ENCODE measurements at places on chromosomes 6 and 20.
A peak's percentile ranks its signal among the peaks of the same experiment; 100 is the strongest.

- H3K27me3 ChIP-seq = no peaks in the 10 kb centered on the region
- no peaks in the 10 kb centered on the region for H3K36me3 ChIP-seq
- H3K4me1 ChIP-seq = no peaks in the 10 kb centered on the region
- H3K4me3 ChIP-seq = no peak overlapping the region
- DNase-seq = no peak
Observed at GRCh38 chr6:5191222-5191621, 69.5 kb downstream of the LYRM4 start.

- H3K4me1 ChIP-seq = no peaks in the 10 kb centered on the region
- no peaks in the 10 kb centered on the region for H3K36me3 ChIP-seq
- no peak overlapping the region for H3K27ac ChIP-seq
- H3K4me3 ChIP-seq = no peak overlapping the region
- H3K27me3 ChIP-seq = no peaks in the 10 kb centered on the region
Observed at GRCh38 chr6:88238065-88238464, 71.9 kb upstream of the CNR1 start.

DNA sequence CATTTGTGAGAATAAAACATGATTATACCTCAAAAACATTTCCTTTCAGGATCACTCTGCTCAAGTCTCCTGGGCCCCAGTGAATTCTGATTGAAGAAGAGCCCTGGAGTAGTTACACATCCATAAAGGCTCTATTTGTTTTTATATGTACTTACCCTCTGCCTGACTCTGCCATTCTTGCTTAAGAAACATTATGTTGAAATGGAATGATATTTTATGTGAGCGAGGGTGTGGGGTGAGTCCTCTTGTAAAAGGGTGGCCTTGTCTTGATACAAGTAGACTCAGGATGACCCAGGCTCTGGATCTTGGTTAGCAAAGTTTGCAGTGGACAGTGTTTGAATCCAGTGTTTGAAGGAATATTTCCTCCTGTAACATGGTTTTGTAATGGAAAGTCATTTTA is 215.4 kb upstream of the PREP start:
- no peak overlapping the region for H3K4me3 ChIP-seq
- no peaks in the 10 kb centered on the region for H3K27me3 ChIP-seq

DNA sequence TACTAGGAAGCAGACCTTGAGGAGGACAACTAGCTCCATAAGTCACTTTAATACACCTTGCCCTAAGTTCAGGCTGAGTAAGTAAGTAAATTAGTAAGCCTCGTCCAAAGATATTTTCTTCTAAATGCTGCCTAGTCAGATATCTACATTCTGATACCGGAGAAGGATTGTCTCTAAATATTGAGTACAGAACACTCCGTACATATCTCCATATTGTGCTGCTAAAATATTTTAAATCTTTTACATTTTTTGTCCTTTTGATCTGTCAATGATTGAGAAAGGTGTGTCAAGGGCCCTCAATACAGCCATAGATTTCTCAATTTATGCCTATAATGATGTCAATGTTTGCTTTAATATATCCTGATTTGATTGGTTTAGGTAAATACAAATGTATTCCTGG is 3.2 kb downstream of the WFDC8 start:
- H3K27ac ChIP-seq = peak overlapping the region; percentile 56
- no peaks in the 10 kb centered on the region for H3K27me3 ChIP-seq
- H3K4me3 ChIP-seq = no peak overlapping the region
- DNase-seq = no peak
- H3K4me1 ChIP-seq = no peaks in the 10 kb centered on the region

- H3K4me3 ChIP-seq = no peak overlapping the region
- no peaks in the 10 kb centered on the region for H3K36me3 ChIP-seq
- no peak overlapping the region for H3K27ac ChIP-seq
- H3K4me1 ChIP-seq = no peaks in the 10 kb centered on the region
Observed at GRCh38 chr20:53030061-53030460, 57.9 kb downstream of the TSHZ2 start.

GRCh38 chr20:63216849-63217471 is 1.0 kb upstream of the YTHDF1 start:
- peak overlapping the region; percentile 88 for H3K27ac ChIP-seq
- no peaks in the 10 kb centered on the region for H3K27me3 ChIP-seq
- H3K36me3 ChIP-seq = peaks cover 27% of the 10 kb centered on the region

DNA sequence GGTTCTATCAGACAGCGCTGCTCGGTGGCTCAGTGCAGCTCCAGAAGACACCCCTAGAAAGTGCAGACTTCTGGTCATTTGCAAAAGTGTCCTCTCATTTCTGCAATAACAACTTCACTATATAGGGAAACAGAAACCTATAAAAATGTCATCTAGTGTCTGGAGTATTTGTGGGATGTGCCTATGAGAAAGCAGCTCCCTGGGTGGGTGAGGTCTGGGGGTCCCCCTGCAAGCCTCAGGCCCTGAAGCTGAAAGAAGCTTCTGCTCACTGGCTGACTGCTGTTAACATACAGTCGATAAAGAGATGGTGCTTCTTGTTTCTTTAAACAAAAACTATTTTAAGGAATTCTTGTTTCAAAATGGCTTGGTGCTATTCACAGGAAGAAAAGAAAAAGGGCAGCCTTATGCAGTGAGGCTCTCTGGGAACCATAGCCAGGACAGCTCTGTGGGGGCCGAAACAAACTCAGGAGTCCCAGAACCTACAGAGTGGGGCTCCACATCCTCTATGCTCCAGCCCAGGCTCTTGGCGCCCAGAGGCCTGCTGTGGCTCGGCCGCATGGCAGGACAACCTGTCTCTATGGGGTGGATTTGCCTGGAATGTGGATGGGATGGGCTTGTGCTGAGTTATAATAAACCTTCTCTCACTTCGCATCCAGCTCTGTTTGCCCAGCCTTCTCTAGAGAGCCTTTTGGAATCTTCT is 109.7 kb downstream of the BANF2 start:
- no peaks in the 10 kb centered on the region for H3K36me3 ChIP-seq
- H3K4me1 ChIP-seq = peaks cover 30% of the 10 kb centered on the region
- no peak overlapping the region for H3K4me3 ChIP-seq
- DNase-seq = no peak
- H3K27me3 ChIP-seq = no peaks in the 10 kb centered on the region
- H3K27ac ChIP-seq = no peak overlapping the region

- no peaks in the 10 kb centered on the region for H3K36me3 ChIP-seq
- H3K27ac ChIP-seq = peak overlapping the region; percentile 70
- DNase-seq = peak; percentile 83
- H3K4me1 ChIP-seq = peaks cover 51% of the 10 kb centered on the region
- H3K27me3 ChIP-seq = no peaks in the 10 kb centered on the region
Observed at GRCh38 chr6:156816505-156816904, 39.3 kb downstream of the ARID1B start.

- no peaks in the 10 kb centered on the region for H3K36me3 ChIP-seq
- no peak overlapping the region for H3K4me3 ChIP-seq
- no peak overlapping the region for H3K27ac ChIP-seq
- DNase-seq = no peak
- peaks cover 46% of the 10 kb centered on the region for H3K27me3 ChIP-seq
- H3K4me1 ChIP-seq = no peaks in the 10 kb centered on the region
Observed at GRCh38 chr6:27327023-27327738, 15.1 kb upstream of the POM121L2 start.

DNA sequence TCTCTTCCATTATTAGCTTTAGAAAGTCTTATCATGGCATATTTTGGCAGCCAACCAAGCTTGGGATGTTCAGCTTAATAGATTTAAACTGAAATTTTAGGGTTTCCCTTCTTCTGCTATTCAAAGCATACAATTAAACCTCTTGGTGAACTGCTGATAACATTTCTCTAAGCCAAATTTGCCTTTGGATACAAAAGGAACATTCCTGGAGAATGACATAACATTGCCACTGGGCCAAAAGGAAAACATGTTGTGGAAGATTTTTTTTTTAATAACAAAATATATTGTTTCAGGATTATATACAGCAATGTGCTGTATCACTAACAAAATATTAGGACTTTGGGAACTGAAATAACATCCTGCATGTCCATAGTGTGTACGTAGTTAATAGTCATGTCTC is 215.1 kb upstream of the TBX18 start:
- H3K36me3 ChIP-seq = no peaks in the 10 kb centered on the region
- no peaks in the 10 kb centered on the region for H3K27me3 ChIP-seq
- DNase-seq = no peak
- no peak overlapping the region for H3K4me3 ChIP-seq

- H3K36me3 ChIP-seq = no peaks in the 10 kb centered on the region
- peak; percentile 80 for DNase-seq
- peaks cover 7% of the 10 kb centered on the region for H3K4me1 ChIP-seq
- no peak overlapping the region for H3K4me3 ChIP-seq
- H3K27me3 ChIP-seq = no peaks in the 10 kb centered on the region
Observed at GRCh38 chr20:57594092-57594951, 25.9 kb downstream of the ZBP1 start.

DNA sequence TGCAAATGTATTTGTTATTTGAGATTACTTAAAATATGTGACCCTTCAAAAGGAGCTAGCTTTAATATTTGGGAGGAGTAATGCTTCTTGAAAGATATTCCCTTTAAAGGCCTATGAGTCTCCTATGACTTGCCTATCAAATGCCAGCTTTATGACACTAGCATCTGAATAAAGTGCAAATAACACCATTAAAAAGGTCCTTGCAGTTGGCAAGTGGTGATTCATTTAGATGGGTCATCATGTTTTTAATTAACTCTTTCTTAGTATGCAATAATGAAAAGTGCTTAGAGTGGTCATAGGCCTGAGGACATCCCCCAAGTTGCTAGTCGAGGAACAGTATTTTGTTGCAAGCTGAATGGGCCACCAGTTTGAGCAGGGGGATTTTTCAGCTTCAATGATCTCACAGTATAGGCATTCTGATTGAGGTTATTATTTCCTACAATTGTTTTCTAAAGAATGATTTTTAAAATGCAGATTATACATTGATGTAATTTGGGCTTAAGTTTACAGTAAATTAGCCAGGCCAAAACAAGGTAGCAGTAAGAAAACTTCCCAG is 3.7 kb upstream of the CD2AP start:
- no peak for DNase-seq
- H3K36me3 ChIP-seq = no peaks in the 10 kb centered on the region

- no peak overlapping the region for H3K27ac ChIP-seq
- DNase-seq = no peak
- no peaks in the 10 kb centered on the region for H3K27me3 ChIP-seq
- H3K36me3 ChIP-seq = no peaks in the 10 kb centered on the region
- H3K4me1 ChIP-seq = no peaks in the 10 kb centered on the region
Observed at GRCh38 chr6:139231206-139231605, 60.6 kb downstream of the TXLNB start.

GRCh38 chr20:3209257-3209945 is at the start of gene ITPA:
ITPA (plus strand) TSS chr20:3209498; CDS start chr20:3209552, 54 bp downstream.
- H3K27ac ChIP-seq = peak within 1 kb of the TSS; percentile 92
- peaks cover 7% of the 10 kb centered on the region for H3K36me3 ChIP-seq
- DNase-seq = peak; percentile 80
- no peaks in the 10 kb centered on the region for H3K27me3 ChIP-seq
- H3K4me3 ChIP-seq = peak within 1 kb of the TSS; percentile 97

GRCh38 chr6:9514146-9514545 is 900.7 kb downstream of the TFAP2A start:
- H3K4me3 ChIP-seq = no peak overlapping the region
- H3K36me3 ChIP-seq = no peaks in the 10 kb centered on the region
- no peak overlapping the region for H3K27ac ChIP-seq

DNA sequence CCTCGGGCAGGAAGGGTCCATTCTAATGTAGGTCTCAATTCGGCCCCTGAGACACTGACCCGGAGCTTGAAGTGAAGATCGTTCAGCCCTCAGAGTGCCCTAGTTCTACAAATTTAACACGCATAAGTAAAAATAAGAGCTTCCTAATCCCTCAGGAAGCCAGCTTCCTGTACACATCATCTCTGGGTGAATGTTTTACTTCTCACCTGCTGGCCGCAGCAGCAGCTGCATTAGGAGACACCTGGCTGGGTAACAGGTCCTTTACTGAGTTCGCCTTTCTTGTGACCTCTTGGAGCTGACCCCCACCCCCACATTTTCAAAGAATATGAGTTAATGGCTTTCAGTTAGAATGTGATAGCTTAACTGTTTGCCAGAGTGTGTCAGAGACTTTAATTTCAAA is 165.0 kb downstream of the SMOC2 start:
- no peak overlapping the region for H3K4me3 ChIP-seq
- no peak for DNase-seq
- no peaks in the 10 kb centered on the region for H3K36me3 ChIP-seq
- H3K27ac ChIP-seq = no peak overlapping the region

DNA sequence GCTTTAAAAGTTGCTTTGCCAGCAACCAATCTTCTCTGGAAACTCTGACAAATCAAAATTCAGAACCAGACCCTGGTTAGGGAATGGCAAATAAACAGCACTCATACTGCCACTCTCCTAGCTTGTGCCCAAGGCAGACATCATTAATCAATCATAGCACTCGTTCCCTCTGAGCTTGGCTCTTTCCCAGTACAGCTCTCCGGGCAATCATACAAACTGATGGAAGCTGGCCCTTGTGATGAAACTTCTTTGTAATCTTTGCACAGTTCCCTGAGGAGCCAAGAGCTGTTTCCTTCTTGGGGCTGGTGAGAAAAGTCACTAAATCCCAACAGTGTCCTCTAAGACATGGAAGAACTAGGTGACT is 34.7 kb downstream of the KIAA1755 start:
- no peaks in the 10 kb centered on the region for H3K27me3 ChIP-seq
- no peaks in the 10 kb centered on the region for H3K4me1 ChIP-seq

DNA sequence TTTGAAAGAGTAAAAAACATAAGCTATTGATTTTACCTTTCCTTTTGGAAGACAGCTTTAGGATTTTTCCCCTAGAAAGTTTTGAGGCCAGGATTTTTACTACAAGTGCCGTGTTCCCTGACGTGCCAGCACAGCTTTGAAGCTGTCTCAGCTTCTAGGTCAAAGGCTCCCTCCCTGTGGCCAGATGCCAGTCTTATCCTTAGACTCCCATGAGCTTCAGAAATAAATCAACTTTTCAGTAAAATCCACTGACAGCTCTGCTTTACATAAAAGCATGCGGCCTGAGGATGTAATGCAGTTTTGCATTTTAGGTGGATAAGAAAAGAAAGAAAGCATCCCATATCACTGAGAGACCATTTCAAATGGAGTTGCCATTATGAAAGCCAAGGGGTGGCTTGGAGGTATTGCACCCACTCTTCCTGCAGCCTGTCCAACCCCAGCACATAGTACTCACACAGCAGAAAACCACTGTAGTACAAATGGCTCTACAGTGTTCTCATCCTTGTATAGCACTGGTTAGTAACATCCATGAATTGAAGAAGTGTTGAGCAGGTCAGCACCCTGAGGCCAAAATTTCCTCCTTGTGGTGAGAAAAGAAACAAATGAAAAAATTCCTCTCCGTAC is 15.2 kb upstream of the ATXN1 start:
- H3K27me3 ChIP-seq = no peaks in the 10 kb centered on the region
- DNase-seq = no peak
- H3K4me1 ChIP-seq = no peaks in the 10 kb centered on the region
- no peak overlapping the region for H3K4me3 ChIP-seq

Data from upper lobe of right lung (tissue), 1 donor.